Breast epithelium (tissue), 4 donors: ENCODE measurements at places on chromosomes 5 and 9. TPM values are rescaled to one million over a fixed set of nuclear protein-coding genes. Genes with fewer than 3 reads are reported as not detected.

- no peaks in the 10 kb centered on the region for H3K27me3 ChIP-seq
- no peaks in the 10 kb centered on the region for H3K4me1 ChIP-seq
- no peak for DNase-seq
- H3K4me3 ChIP-seq: no peak overlapping the region
- H3K27ac ChIP-seq: no peak overlapping the region
Measured at GRCh38 chr5:53068291-53068836, 41.2 kb downstream of the MOCS2 start.

Gene PCDHGA9
- 7.8 TPM for total RNA-seq

DNA sequence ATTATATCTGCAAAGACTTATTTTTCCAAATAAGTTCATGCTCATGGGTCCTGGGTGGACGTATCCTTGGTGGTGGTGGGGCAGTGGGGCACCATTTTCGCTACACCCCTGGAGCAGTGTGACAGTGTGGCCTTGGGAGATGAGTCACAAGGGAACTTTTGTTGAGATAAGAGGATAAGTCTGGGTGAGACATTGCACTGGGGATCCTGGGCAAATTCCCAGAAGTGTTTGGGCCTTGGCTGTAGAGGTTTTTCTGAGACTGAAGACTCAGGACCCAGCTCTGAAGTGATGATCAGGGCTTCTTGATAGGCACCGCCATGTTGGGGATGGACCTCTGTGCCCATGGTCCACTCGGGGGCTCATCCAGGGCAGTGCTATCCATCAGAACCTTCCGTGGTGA lies 149.4 kb downstream of the MACROH2A1 start:
- DNase-seq: no peak
- H3K4me3 ChIP-seq: no peak overlapping the region
- H3K36me3 ChIP-seq: no peaks in the 10 kb centered on the region
- no peak overlapping the region for H3K27ac ChIP-seq
- H3K27me3 ChIP-seq: no peaks in the 10 kb centered on the region

Gene KIF24
- 1.3 TPM for total RNA-seq

Gene DMRT3
- total RNA-seq: 0.29 TPM

GRCh38 chr5:73222173-73222572 lies 49.2 kb downstream of the TMEM174 start:
- H3K4me3 ChIP-seq: no peak overlapping the region
- DNase-seq: no peak
- H3K4me1 ChIP-seq: no peaks in the 10 kb centered on the region
- no peaks in the 10 kb centered on the region for H3K27me3 ChIP-seq
- no peak overlapping the region for H3K27ac ChIP-seq

DNA sequence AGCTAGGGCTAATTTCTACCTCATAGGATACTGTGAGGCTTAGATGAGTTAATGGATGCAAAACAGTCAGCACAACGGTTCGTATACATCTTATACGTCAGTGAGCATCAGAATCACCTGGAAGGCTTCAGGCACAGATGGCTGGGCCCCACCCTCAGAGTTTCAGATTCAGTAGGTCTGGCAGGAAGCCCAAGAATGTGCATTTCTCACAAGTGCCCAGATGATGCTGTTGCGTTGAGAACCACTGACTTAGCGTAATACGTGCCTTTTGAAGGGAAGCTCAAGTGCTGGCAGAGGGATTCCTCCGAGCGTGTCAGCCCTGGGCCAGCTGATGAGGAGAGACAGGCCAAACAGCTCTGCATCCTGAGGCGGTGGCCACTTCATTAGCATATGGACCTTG lies 117.1 kb upstream of the WWC1 start:
- DNase-seq: no peak
- H3K27ac ChIP-seq: no peak overlapping the region

Gene SPAG8
- total RNA-seq: 2.2 TPM

DNA sequence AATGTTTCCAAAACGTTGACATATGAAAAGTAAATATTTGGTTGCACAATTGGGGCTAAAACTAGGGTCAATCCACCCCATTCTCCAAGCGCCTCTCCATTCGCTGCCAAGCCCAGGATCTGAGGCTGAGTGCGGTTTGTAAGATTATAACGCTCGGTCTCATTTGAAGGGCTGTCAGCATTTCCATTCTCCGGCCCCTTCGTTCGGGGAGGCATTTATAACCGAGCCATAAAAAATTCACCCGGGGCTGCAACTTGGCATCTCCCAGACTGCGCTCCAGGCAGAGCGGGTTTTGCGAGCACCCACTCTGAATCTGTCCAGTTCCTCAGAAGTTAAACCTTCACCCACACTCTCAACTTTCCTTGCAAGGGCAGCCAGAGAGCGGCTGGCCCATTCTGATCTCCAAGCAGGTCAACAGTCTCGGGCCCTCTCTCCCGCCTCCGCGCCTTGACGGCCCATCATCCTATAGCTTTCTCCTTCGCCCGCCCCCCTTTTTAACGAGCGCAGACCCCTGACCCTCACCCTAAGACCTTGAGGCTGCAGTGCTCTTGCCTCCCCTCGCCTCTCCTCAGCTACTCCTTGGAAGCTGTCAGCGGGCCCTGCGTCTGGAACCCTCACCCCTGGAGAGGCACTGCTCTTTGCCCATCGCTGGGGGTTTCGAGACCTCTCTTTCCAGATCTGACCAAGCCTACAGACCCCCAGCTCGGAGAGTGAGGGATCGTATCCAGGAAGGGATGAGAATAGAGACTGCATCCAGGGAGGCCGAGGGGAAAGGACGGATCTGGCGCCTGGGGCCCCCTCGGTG lies 1.1 kb downstream of the SLIT3 start:
- no peaks in the 10 kb centered on the region for H3K4me1 ChIP-seq
- peaks cover 15% of the 10 kb centered on the region for H3K27me3 ChIP-seq
- no peaks in the 10 kb centered on the region for H3K36me3 ChIP-seq
- DNase-seq: no peak
- H3K4me3 ChIP-seq: peak overlapping the region; percentile 88

Gene TMEFF1
- total RNA-seq: 0.29 TPM

GRCh38 chr5:31754741-31755675 lies 116.1 kb downstream of the PDZD2 start:
- H3K27ac ChIP-seq: no peak overlapping the region
- no peaks in the 10 kb centered on the region for H3K27me3 ChIP-seq
- H3K36me3 ChIP-seq: no peaks in the 10 kb centered on the region

DNA sequence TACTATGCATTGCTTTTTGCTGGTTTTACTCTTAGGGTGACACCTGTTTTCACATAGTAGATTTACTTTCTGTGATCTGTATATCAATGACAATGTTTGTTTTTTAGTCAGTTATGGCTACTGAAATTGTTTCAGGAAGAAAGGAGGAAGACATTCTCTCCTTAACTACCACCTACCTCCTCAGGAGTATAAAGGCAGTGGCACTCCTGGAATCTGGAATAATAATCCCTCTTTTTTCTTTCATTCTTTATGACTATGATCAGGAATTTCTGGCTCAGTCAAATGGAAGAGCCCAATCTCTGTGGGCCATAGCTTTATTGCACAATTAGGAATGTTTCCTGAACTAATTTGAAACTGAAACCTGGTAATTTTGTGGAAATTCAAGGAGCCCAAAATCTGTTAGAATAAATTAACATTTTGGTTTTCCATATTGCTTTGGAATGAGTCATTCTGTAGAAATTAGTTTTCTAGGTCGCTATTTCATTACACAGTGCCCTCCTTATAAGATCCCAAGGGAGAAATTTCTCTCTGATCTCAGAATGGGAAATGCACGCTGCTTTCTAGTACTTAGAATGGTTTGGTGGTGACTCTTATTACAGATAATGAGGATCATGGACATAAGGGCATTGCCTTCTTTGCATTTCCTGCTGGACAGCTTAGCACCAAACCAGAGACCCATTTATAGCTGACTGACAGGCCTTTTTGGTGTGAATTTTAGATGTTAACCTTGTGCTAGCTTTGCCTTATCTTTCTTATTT lies 95.3 kb upstream of the VLDLR start:
- no peaks in the 10 kb centered on the region for H3K36me3 ChIP-seq
- H3K27me3 ChIP-seq: no peaks in the 10 kb centered on the region
- H3K4me3 ChIP-seq: no peak overlapping the region
- H3K4me1 ChIP-seq: no peaks in the 10 kb centered on the region

- no peaks in the 10 kb centered on the region for H3K36me3 ChIP-seq
- H3K4me1 ChIP-seq: peaks cover 7% of the 10 kb centered on the region
- DNase-seq: peak; percentile 49
- peak overlapping the region; percentile 88 for H3K27ac ChIP-seq
Measured at GRCh38 chr9:113566016-113566711, 102.6 kb downstream of the RGS3 start.

DNA sequence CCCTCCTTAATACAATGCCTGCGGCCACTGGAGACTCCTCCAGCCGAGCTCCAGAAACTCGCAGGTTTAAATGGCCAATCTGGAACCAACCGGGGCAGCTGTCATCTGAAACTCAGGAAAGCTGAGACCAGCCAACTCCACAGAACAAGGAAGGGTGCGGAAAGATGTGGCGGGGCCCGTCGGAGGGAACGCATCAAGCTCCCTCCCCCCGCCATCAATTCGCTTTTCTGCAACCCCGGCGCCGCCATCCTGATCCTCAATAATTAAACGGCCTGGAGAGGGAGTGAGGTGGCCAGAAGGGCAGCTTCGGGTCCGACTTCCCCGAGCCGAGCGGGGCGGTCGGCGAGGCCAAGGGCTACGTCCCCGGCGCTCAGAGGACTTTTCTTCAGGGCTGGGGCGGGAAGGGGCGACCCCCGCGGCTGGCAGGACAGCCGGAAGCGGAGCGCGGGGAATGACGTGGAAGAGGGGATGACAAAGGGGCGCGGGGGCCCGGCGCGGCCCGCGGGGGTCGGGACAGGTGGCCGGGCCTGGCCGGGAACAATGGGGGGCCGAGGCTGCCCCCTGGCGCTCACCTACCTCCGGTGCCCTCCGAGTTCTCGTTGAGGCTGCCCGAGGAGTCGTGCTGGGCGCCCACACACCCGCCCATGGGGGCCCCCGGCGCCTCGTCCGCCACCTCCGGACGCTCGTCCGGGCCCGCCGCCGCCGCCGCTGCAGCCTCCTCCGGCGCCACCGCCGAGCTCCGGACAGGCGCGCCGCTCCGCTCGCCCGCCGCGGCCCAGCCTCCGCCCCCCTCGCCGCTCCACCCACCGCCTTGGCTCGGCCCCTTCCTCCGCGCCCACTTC lies at the start of gene UBTD2:
UBTD2 (minus strand) TSS at position 745 of the 842 bp plus-strand sequence; CDS start at position 646, 99 bp downstream.
- H3K36me3 ChIP-seq: no peaks in the 10 kb centered on the region
- H3K27me3 ChIP-seq: no peaks in the 10 kb centered on the region
- peak; percentile 81 for DNase-seq

Gene HEMGN
- not detected for total RNA-seq

- no peak overlapping the region for H3K4me3 ChIP-seq
- H3K36me3 ChIP-seq: no peaks in the 10 kb centered on the region
- no peaks in the 10 kb centered on the region for H3K4me1 ChIP-seq
- no peak for DNase-seq
- H3K27me3 ChIP-seq: no peaks in the 10 kb centered on the region
Measured at GRCh38 chr5:130168211-130168610, 263.9 kb downstream of the CHSY3 start.

- H3K27ac ChIP-seq: no peak overlapping the region
- H3K27me3 ChIP-seq: peaks cover 3% of the 10 kb centered on the region
- no peak overlapping the region for H3K4me3 ChIP-seq
- peaks cover 7% of the 10 kb centered on the region for H3K4me1 ChIP-seq
- H3K36me3 ChIP-seq: no peaks in the 10 kb centered on the region
- peak; percentile 57 for DNase-seq
Measured at GRCh38 chr9:133560311-133560710, 25.8 kb downstream of the ADAMTSL2 start.

Gene SAXO1
- total RNA-seq: 0.16 TPM

DNA sequence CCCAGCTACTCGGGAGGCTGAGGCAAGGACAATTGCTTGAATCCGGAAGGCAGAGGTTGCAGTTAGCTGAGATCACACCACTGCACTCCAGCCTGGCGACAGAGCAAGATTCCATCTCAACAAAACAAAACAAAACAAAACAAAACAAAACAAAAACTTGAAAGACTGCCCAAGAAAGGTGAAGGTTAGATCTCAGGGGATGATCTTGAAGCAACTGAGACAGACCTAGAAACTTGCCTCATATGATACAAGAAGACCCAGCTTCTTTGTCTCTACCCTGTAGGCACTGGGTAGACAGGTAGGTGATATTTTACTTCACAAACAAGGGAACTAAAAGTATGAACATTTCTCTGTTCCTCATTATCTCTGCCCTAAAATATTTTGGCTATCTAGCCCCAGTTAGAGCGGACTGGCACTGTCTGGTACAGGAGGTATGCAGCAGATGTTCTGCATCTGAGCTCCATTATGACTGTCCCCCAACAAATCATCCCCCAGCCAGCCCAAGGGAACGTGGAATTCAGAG lies 26.3 kb upstream of the SHOC1 start:
- H3K27me3 ChIP-seq: no peaks in the 10 kb centered on the region
- no peak overlapping the region for H3K27ac ChIP-seq
- H3K4me1 ChIP-seq: no peaks in the 10 kb centered on the region

Gene AMBP
- total RNA-seq: not detected

Gene TAF11L5
- not detected for total RNA-seq

- H3K36me3 ChIP-seq: no peaks in the 10 kb centered on the region
- H3K4me1 ChIP-seq: no peaks in the 10 kb centered on the region
- no peak overlapping the region for H3K4me3 ChIP-seq
- H3K27ac ChIP-seq: no peak overlapping the region
- H3K27me3 ChIP-seq: no peaks in the 10 kb centered on the region
Measured at GRCh38 chr9:21392270-21392669, 7.1 kb upstream of the IFNA2 start.

Gene ADAMTS13
- 0.96 TPM for total RNA-seq

Gene ANKRD18A
- total RNA-seq: not detected

Gene BAAT
- not detected for total RNA-seq

DNA sequence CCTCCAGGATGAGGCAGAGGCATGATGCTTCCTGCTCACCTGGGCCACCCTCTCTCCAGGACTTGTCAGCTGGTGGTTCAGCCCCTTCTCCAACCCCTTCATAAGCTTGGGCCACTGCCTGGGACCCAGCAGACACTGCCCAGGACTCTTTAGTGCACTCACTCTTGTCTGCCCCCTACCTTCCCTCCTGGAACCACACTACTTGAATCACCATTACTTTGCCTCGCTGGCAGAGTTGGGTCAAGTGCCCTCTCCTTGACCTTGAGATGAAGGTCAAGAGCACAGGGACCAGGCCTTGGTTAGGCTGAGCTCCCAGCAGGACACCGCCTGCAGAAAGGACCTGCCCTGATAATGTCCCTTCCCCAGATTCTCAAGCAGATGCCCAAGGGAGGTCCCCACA lies 8.5 kb upstream of the ENDOG start:
- no peak overlapping the region for H3K4me3 ChIP-seq
- no peak for DNase-seq
- H3K27ac ChIP-seq: no peak overlapping the region
- H3K36me3 ChIP-seq: peaks cover 5% of the 10 kb centered on the region
- H3K4me1 ChIP-seq: no peaks in the 10 kb centered on the region

GRCh38 chr5:118195211-118195610 lies 793.1 kb downstream of the DTWD2 start:
- no peaks in the 10 kb centered on the region for H3K27me3 ChIP-seq
- H3K27ac ChIP-seq: no peak overlapping the region
- H3K4me1 ChIP-seq: no peaks in the 10 kb centered on the region
- H3K36me3 ChIP-seq: no peaks in the 10 kb centered on the region
- no peak for DNase-seq
- no peak overlapping the region for H3K4me3 ChIP-seq

DNA sequence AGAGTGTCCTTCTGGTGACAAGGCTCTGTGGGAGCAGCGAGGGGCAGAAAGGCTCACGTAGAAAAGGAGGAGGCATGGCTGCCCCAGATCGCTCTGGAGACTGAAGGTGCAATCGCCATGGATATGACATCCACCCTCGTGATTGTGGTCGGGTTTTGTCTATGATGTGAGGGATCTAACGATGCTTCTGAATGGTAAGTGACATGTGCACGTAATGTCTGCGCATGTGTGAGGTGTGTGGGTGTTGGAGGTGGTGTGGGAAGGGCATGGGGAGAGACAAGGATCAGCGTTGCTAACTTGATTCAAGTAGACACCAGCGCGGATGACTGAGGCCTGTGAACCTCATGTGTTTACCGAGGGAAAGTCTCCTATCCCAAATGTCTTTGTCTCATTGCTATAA lies 20.2 kb downstream of the IRX1 start:
- H3K27me3 ChIP-seq: no peaks in the 10 kb centered on the region
- H3K4me3 ChIP-seq: no peak overlapping the region
- no peak overlapping the region for H3K27ac ChIP-seq
- no peaks in the 10 kb centered on the region for H3K4me1 ChIP-seq
